ENCODE measurements at places on chromosomes 1 and 21. TPM values are rescaled to one million over a fixed set of nuclear protein-coding genes. Genes with fewer than 3 reads are reported as not detected.

SLFNL1 gene
- total RNA-seq = under 0.01 TPM

RBM11 gene
- total RNA-seq = 0.35 TPM

GUCA2A gene
- total RNA-seq = not detected

ANGPTL1 gene
- total RNA-seq = not detected

MAB21L3 gene
- 4.5 TPM for total RNA-seq
